ENCODE measurements at places on chromosomes 3 and 15. TPM values are rescaled to one million over a fixed set of nuclear protein-coding genes. Genes with fewer than 3 reads are reported as not detected.

Gene FBN1
- total RNA-seq: 2.7 TPM

Gene EXD1
- total RNA-seq: not detected

Gene HHATL
- 0.40 TPM for total RNA-seq

Gene BCHE
- total RNA-seq: 38.3 TPM

Gene CELSR3
- total RNA-seq: 0.45 TPM

Gene CA12
- 0.28 TPM for total RNA-seq

Gene ZBTB20
- 50.6 TPM for total RNA-seq
